NCI-H1417 (cell line): ENCODE measurements at places on chromosomes 1 and 21.

GRCh38 chr1:26318338-26319064 lies 743 bp downstream of the CD52 start:
- no peak for DNase-seq

GRCh38 chr21:45282283-45283034 lies 5.2 kb downstream of the POFUT2 start:
- DNase-seq: no peak

DNA sequence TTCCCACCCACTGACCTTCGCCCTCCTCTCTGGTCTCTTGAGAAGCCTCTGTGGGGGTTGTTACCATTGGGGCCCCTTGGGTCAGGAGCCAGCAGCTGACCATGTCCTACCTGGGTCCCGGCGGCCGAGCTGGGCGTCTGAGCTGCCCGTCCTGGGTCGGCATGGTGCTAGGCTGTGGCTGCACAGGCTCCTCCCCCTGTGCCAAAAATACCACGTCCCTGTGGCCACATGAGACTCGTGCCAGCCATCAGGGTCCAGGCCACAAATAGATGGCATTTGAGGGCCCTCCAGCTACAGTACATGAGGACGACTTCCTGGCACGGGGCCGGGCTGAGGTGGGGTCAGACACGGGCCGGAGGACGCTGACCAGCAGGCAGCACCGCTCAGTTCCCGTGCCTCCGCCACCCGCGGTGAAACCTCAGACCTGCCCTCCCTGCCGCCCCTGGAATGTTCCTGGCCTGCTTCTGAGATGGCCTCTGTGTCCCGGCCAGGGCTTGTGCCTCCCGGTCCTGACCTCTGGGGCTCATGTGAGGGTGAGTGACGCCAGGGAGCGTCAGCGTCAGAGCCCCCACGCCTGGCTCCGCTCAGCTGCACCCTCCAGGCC lies at the start of gene PERM1:
Gene PERM1 (minus strand): TSS at position 139 of the 604 bp plus-strand sequence. CDS start 1,064 bp downstream, outside the sequence.
- no peak for DNase-seq

- no peak for DNase-seq
Measured at GRCh38 chr21:29346281-29346680, 47.6 kb downstream of the BACH1 start.

DNA sequence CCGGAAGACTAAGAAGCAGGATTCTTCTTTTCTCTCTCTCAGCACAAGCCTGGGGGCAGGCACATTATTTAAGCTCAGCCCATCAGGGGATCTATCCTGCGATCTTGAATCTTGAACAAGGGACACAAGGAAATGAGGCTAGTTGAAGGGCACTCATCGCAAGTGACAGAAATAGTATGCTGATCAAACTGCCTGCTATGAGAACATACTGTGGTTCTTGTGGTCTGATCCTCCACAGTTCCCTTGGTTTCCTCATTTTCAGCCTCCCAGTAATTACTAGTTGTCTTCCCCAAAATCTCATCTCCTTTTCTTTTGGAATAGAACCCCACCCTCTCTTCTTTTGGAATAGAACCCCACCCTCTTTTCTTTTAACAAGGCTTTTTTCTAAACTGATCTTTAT lies 6.5 kb downstream of the ANKRD45 start:
- no peak for DNase-seq

- DNase-seq: no peak
Measured at GRCh38 chr1:201131398-201131797, 4.4 kb upstream of the ASCL5 start.

- DNase-seq: peak; percentile 67
Measured at GRCh38 chr1:44842486-44842861, 579 bp downstream of the PTCH2 start.

DNA sequence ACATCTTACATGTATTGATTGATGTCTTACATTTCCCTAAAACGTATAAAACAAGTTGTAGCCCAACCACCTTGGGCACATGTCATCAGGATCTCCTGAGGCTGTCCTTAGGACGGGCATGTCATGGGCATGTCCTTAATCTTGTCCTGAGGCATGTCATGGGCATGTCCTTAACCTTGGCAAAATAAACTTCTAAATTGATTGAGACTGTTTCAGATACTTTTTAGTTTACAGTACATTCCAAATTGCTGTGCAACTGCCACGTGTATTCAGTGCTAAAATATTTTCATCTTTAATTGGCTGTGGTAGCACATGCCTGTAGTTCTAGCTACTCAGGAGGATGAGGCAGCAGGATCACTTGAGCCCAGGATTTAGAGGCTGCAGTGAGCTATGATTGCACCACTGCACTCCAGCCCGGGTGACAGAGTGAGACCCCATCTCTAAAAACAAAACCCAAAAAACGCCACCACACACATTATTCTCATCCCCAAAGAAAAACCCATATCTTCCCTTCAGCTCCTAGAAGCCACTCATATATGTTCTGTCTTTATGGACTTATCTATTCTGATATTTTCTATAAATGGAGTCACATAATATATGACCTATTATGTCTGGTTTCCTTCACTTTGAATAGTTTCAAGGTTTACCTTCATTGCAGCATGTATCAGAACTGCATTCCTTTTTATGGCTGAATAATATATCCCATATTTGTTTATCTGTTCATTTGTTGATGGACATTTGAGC lies 96.0 kb upstream of the BTG3 start:
- no peak for DNase-seq

DNA sequence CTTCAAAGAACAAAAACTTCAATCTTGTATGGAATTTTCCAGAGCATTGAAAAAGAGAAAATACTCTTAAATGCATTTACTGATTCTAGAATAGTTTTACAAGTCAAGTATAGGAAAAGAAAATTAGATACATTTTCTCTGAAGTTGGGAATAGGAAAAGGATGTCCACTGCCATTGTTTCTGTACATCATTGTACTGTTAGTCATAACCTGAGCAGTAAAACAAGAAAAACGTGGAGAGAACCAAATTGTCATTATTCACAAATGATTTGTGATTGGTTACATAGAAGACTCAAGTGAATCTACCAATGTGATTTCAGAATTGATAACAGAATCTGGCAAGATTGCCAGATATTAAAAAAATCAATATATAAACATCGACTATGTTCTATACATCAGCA lies 27.4 kb downstream of the PRKACB start:
- DNase-seq: no peak
